Thyroid gland (tissue), 4 donors: ENCODE measurements at places on chromosomes 12 and 14.

DNA sequence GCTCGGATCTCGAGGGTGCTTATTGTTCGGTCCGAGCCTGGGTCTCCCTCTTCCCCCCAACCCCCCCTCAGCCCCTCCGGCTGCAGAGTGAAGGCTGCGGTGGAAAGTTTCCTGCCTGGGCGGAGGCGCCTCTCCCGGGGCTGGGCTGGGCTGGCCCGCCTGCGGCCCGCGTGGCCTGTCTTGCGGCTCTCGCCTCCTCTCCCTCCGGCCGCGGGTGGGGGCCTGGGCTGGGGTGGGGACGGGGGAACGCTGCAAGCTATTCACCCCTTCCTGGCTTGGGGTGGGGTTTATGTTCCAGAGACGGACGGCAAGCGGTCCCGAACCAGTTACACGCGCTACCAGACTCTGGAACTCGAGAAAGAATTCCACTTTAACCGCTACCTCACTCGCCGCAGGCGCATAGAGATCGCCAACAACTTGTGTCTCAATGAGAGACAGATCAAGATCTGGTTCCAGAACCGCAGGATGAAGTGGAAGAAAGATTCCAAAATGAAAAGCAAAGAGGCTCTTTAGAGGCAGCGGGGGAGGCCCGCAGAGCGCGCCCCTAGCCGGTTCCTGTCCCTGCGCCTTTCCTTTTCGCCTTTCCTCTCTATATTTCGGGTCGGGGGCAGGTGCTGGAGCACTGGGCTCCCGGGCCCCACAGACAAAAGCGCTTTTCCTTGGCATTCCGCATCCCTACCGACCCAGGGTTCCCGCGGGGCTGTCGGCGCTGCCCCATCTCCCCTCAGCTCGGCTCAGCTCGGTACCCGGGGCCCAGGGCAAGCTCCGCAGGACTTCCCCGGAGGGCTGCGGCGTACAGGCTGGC, 1.3 kb downstream of the HOXC5 start:
- H3K27me3 ChIP-seq, result peaks cover 54% of the 10 kb centered on the region
- H3K27ac ChIP-seq, result no peak overlapping the region
- no peak for DNase-seq

DNA sequence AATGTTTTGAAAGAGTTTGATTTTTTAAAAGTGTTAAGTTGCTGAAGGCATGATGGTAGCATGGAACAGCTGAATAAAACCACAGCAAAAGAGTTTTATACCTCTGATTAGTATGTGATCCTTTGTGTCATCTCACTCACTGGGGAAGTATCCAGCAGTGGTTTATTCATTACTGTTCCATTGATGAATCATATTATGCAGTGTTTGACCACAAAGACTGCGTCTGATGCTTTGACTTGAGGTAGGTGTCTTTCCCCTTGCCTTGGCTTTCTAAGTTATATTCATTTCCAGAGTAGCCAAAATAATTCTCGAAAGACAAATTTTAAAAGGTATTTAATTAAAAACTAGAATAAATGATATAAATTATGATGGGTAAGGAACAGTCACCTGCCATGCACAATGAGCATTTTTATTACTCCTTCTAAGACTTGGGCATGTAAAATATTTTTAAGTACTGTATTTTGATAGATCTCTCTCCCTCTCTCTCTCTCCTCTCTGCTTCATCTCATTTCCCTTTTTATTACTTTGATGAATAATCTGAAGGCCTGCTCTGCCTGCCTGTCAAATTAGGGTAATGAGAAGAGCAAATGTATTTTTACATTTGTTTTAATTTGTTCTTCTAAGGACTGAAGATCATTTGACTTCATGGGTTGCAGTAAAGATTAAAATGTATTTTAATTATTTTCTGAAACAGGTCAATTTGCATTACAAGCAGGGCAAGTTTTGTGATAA, 164.9 kb downstream of the NAV3 start:
- no peak for DNase-seq
- no peaks in the 10 kb centered on the region for H3K36me3 ChIP-seq
- no peaks in the 10 kb centered on the region for H3K27me3 ChIP-seq
- no peaks in the 10 kb centered on the region for H3K4me1 ChIP-seq

- H3K36me3 ChIP-seq, result no peaks in the 10 kb centered on the region
- H3K27ac ChIP-seq, result no peak overlapping the region
- peaks cover 19% of the 10 kb centered on the region for H3K4me1 ChIP-seq
- no peak for DNase-seq
Measured at GRCh38 chr12:93186131-93186530, 191.6 kb upstream of the NUDT4 start.

GRCh38 chr12:114063435-114063834, 97.3 kb upstream of the RBM19 start:
- H3K27me3 ChIP-seq, result no peaks in the 10 kb centered on the region
- H3K4me1 ChIP-seq, result no peaks in the 10 kb centered on the region
- H3K36me3 ChIP-seq, result no peaks in the 10 kb centered on the region

DNA sequence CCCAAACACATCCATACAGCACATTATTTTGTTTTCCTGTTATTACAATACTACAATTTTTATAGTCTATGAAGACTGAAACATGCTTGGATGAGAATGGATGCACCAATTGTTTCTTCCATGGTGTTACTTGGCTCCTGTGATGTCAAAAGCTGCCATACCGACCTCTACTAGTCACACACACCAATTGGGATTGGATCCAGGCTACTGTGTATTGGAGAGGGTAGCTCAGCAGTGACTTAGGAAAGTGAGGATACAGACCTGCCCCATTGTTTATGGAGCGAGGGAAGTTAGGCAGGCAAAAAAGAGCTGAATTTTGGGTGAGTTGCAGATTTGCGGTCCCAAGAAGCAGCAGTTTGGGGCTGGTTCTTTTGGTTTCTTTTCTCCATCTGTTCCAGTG, 30.8 kb upstream of the AKAP6 start:
- no peak overlapping the region for H3K4me3 ChIP-seq
- DNase-seq, result no peak
- no peaks in the 10 kb centered on the region for H3K27me3 ChIP-seq
